ENCODE measurements at places on chromosomes 11 and 22.

GRCh38 chr22:20076627-20077172 lies 3.3 kb upstream of the DGCR8 start:
- DNase-seq = no peak

- DNase-seq = peak; percentile 32
Observed at GRCh38 chr11:59206635-59207034, 6.1 kb downstream of the MPEG1 start.

DNA sequence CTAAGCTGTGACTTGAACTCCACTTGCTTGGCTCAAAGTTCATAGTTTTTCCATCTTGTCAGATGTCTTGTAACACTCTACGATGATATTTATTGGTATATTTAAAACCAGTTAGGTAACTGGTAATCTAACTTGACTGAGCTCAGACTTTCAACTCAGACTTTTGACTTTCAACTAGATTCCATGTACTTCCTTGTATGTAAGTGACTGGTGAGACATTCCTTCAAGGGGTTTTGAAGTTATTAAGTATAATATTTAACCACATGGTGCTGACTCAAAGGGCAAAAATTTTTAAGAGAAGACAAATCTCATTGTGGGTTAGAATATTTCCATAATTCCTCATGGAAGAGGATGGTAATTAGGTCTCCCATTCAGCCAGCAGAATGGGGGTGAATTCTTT lies 631.3 kb upstream of the ANO5 start:
- DNase-seq = no peak

DNA sequence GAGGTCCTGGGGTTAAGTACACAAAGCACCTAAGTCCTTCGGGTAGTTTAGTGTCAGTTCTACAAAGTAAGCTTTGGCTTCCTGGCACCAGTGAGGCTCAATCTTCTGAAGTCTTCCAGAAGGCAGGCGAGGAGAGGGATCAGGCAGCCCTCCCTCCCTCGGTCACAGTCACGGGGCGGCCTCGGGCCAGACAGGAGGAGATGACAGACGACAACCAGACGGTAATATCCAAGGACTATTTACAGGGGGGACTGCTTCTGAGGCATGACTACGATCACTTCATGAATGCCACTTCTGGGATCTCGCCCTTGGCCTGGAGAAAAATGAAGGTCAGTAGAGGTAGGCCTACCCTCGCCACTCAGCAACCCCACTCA lies 383 bp upstream of the TMEM223 start:
- DNase-seq = no peak

- DNase-seq = peak; percentile 68
Observed at GRCh38 chr11:16001899-16002426, 354.4 kb downstream of the SOX6 start.

Data from NCI-H2081 (cell line).